ENCODE measurements at places on chromosomes 11 and 22.

DNA sequence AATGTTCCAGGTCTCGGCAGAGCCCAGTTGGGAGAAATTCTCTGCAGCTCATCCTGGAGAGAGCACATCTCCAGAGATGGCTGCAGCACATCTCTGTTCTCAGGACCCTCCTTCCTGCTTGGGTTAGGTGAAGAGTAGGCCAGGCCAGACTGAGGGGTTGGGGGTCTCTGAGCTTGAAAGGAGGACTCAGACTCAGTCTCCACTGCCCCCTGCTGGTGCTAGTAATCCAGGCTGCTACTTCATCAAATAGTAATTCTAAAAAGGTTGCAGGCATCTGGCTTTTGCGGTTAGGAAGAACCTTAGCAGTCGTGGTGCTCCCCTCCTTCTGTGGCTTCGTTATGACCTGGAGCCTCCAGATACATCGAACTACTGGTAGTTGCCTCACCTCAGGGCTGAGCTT, 9.7 kb downstream of the TUB start:
- no peak overlapping the region for H3K4me3 ChIP-seq
- no peak for DNase-seq
- no peaks in the 10 kb centered on the region for H3K36me3 ChIP-seq
- no peaks in the 10 kb centered on the region for H3K27me3 ChIP-seq

GRCh38 chr11:44620328-44620725, 54.9 kb downstream of the CD82 start:
- peaks cover 23% of the 10 kb centered on the region for H3K36me3 ChIP-seq
- H3K4me3 ChIP-seq = no peak overlapping the region
- no peak for DNase-seq
- no peaks in the 10 kb centered on the region for H3K27me3 ChIP-seq

DNA sequence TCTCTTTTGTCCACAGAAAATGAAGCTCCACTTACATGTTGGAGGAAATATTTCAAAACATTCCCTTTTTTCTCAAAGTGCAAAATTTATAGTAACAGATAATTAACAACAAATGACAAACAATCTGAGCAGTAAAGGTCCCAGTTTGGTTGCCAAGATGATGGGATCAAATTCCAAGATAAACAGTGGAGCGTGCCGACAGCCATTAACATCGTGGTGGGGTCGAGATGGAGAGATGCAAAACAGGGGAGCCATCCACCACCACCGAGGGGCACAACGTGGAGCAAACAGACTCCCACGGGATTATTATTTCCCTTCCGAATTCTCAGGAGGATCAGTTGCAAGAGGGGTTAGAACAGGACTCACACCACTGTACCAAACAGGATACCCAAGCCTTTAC, 17.2 kb downstream of the MPPED2 start:
- no peak overlapping the region for H3K27ac ChIP-seq
- no peak overlapping the region for H3K4me3 ChIP-seq
- H3K27me3 ChIP-seq = no peaks in the 10 kb centered on the region
- H3K4me1 ChIP-seq = no peaks in the 10 kb centered on the region

DNA sequence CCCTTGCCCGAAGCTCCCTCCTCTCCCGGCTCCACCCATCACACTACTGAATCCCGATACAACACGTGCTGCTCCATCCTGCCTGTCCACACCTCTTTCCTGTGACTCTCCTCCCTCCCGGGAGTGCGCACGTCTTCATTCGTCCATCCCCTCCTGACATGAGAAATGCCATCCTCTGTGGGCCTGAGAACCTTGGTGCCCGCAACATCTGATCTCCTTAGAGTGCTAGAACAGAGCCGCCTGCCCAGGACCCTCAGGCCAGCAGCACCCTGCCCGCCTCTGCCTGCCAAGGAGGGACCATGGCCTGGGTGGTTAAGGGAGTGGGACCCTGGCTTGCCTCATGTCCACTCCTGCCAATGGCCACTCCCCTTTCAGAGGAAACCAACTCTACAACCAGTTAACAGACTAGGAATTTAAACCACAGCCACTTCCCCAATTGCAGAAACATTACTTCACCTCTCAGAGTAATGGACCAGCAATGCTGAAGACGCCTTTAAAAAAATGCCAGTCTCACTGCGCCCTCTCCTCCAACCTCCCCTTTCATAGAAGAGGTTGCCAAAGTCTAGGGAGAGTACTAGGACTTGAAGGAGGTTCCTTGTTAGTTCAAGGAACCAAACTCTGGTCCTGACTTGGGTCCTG, 466.3 kb downstream of the OPCML start:
- no peak overlapping the region for H3K27ac ChIP-seq
- no peak overlapping the region for H3K4me3 ChIP-seq
- H3K27me3 ChIP-seq = no peaks in the 10 kb centered on the region
- DNase-seq = no peak
- H3K4me1 ChIP-seq = no peaks in the 10 kb centered on the region

- H3K4me1 ChIP-seq = peaks cover 28% of the 10 kb centered on the region
- H3K27ac ChIP-seq = no peak overlapping the region
- DNase-seq = no peak
- H3K4me3 ChIP-seq = no peak overlapping the region
- H3K27me3 ChIP-seq = peaks cover 77% of the 10 kb centered on the region
- no peaks in the 10 kb centered on the region for H3K36me3 ChIP-seq
These were observed 41.7 kb downstream of the IGF2 start for GRCh38 chr11:2097356-2097997.
